NCI-H345 (cell line): ENCODE measurements at places on chromosomes 2 and 18.

- no peak for DNase-seq
Observed at GRCh38 chr2:236321415-236321814, 57.2 kb upstream of the ASB18 start.

DNA sequence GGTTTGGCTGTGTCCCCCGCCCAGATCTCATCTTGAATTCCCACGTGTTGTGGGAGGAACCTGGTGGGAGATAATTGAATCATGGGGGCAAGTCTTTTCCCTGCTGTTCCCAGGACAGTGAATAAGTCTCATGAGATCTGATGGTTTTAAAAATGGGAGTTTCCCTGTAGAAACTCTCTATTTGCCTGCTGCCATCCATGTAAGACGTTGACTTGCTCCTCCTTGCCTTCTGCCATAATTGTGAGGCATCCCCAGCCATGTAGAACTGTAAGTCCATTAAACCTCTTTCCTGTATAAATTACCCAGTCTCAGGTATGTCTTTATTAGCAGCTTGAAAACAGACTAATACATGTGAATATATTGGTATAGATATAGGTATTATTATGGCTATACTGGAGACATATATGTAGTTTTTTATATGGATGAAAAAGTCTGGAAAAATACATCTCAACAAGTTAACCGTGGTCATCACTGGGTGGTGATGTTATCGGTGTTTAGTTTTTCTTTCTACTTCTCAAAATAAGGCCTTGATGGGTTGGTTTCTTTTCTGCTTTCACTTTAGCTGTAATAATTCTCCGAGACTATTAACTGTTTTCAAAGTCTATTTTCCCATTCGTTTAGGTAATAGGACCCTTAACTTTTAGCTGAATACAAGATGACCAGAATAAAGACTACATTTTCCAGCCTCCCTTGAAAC is 39.1 kb upstream of the NCOA1 start:
- DNase-seq, result no peak

DNA sequence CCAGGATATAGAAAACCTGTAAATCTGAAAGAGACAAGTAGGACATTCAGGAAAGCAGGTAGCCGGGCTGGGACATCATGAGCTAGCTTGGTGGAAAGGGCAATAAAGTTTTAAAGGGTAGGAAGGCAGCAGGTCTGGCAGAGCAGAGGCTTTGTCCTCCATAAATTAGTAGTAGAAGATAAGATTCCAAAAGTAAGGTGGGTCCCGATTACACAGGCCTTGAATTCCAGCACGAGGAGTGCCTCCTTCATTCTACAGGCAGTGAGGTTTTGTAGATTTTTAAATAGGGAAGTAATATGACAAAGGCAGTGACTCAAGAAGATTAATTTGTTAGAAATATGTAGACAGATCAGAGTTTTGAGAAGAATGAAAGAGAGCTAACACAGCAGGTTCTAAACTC is 160.7 kb downstream of the DTNB start:
- no peak for DNase-seq

DNA sequence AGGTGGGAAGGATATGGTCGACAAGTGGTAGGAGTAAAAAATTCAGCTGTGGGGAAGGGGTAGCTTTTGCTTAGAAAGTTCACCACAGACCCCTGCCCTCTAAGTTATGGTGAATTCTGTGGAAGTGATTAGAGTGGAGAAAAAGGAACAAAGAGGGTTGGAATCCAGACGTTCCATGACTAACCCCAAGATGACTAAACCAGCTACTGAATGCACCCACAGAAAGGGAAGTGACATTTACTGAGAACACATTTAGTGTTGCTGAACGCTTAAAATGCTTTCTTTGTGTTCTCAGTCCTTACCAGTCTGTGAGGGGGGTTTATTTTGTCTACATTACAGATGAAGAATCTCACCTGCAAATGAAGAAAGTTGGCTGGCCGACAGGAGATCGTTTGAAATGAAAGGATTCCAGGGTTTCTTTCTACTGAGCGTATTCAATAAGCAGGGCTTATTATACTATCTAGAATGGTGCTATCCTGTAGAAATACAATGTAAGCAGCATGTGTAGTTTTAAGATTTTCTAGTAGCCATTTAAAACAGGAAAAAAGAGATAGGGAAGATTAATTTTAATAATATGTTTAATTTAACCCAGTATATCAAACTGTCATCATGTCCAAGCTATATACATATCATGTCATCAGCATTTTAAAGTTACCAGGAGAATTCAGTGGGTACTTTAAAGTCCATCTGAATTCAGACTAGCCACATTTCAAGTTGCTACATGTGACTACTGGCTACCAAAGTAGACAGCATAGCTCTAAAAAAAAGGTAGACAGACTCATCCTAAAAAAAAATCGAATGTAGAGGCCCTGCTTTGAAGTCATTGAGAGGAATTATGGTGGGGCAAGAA is 60.1 kb downstream of the LIMS1 start:
- no peak for DNase-seq

GRCh38 chr2:54831480-54831879 is 108.0 kb downstream of the EML6 start:
- no peak for DNase-seq
